ENCODE measurements at places on chromosomes 2 and 18. TPM values are rescaled to one million over a fixed set of nuclear protein-coding genes. Genes with fewer than 3 reads are reported as not detected.

NFE2L2 gene
- total RNA-seq: 63.8 TPM

ACTG2 gene
- total RNA-seq: 54.6 TPM

- H3K36me3 ChIP-seq: no peaks in the 10 kb centered on the region
- H3K27ac ChIP-seq: no peak overlapping the region
- no peaks in the 10 kb centered on the region for H3K4me1 ChIP-seq
- H3K4me3 ChIP-seq: no peak overlapping the region
Measured at GRCh38 chr2:27152796-27153464, 4.1 kb downstream of the TCF23 start.

- no peak overlapping the region for H3K4me3 ChIP-seq
- DNase-seq: no peak
- no peak overlapping the region for H3K27ac ChIP-seq
- no peaks in the 10 kb centered on the region for H3K27me3 ChIP-seq
- H3K4me1 ChIP-seq: no peaks in the 10 kb centered on the region
Measured at GRCh38 chr2:27281442-27281841, 787 bp upstream of the TRIM54 start.

- no peaks in the 10 kb centered on the region for H3K36me3 ChIP-seq
- H3K4me1 ChIP-seq: no peaks in the 10 kb centered on the region
Measured at GRCh38 chr2:46082531-46083485, 214.4 kb upstream of the EPAS1 start.
